Uterus (tissue), 4 donors: ENCODE measurements at places on chromosomes 3 and 15.

DNA sequence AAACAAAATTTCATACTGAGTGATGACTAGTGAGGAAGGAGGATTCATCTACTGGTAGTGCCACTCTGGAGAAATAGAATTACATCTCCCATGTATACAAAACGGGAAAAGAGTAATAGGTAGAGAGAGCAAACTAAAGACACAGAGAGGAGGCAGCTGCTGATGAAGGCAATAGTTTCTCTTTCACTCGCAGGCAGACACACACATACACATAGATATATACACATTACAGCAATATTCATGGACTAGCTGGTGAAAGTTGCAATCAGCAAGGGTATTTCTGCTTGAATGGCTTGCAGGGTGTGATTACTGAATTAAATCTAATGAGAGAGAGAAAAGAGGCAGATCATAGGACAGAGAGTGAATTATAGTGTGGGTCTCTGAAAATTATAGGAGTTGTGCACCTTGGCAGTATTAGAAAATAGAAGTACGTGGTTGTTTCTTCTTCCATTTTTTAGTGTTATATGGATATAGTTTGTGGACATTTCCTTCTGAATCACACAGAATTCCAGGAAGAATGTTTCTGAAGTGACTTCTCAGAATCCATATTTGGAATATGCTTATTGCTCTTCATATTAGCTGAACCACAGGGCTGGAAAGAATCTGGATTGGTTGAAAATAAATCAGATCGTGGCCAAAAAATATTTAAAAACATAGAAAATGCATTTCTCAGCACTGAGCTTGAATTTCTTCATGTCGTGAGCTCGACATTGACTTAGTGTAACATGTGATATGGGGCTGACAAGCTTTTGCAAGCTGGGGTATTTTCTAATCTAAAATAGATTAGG, 991.2 kb downstream of the TUSC7 start:
- no peak for DNase-seq

DNA sequence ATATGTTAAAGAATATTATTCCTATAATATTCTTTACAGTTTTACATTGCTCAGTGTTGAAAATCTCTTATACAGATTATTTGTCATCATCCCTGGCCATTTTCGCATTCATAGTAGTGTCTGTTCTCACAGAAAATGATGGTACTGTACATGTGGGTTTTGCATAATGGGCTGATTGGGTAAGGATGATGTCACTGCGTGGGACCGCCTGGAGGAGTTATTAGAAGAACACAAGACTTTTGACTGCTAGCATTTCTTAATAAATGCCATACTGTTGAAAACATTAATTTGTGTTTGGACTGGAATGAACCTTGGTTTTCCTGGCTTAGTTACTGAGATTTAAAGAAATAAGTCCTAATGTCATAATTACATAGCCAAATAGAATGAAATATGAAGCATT, 20.3 kb downstream of the LRCH3 start:
- DNase-seq: peak; percentile 75

DNA sequence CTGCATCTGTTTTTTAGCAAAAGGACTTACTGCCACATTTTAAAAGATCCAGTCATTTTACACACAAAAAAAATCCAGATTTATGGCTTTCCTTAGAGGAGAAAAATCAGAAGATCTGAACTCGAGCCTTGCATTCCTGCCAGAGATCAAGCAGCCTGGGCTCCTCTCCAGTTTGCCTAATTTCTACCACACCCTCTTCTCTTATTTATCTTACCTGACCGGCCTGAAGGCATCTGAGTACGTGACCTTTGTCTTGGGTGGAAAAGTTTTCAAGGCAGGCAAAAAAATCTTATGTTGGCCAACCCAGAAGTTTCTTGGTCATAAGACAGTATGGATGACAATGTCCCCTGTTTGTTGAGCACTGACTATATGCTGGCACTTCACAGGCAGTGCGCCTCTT, 60.3 kb downstream of the CHRD start:
- DNase-seq: no peak

- DNase-seq: no peak
Observed at GRCh38 chr3:159902546-159903314, 85.9 kb upstream of the IL12A start.

DNA sequence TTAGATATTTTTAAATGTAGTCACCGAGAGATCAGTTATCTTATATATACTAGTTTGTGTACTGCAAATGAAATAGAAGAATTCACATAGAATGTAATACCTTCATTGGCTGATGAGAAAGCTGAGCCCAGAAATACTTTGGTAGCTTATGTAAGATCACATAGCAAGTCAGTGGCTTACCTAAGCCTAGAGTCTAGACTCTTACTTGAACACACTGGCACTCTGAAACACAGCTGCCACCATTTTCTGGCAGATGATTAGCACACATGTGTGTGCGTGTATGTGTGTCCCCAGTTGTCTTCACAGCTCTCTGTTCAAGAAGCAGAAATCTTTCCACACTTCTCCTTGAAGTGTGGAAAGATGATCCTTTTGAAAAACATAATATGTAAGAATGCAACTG, 124.3 kb downstream of the NEO1 start:
- no peak for DNase-seq

- DNase-seq: no peak
Observed at GRCh38 chr15:70505411-70505919, 257.9 kb downstream of the UACA start.

- DNase-seq: no peak
Observed at GRCh38 chr3:27076815-27077630, 292.2 kb downstream of the NEK10 start.

- DNase-seq: peak; percentile 19
Observed at GRCh38 chr3:65439641-65440284, 599.0 kb downstream of the MAGI1 start.

DNA sequence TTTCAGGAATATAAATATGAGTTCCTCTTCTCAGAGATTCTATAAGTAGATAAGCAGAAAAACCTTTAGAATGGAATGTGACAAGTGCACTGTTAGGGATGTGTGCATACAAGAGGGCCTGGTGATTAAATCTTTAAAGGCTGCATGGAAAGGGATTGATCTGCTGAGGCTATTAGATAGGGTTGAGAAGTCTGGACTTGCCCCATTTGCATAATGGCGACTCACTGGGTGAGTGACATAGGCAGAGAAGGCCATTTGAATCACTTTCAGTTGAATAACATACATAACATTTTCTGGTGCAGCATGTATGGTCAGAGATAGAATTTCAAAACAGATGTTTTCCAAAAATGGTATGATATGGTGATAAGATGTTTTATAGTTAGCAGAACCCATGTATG, 156.9 kb downstream of the ZNF621 start:
- no peak for DNase-seq

DNA sequence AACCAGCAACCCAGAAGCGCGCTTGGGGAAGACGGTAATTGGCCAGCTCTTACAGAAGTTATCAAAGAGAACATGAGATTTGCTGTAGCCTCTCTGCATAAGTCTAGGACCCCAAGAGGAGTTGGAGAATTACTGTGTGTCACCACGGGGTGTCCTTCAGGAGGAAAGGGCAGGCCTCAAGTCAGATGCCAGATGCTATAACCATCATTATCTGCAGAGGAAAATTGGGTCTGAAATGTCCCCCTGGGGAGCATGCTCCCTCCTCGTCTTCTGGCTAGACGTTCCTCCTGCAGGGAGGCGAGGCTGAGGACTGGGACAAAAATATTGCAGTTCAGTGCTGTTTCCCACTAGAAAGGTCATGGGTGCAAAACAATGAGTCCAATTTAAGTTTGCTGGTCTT, 380.5 kb upstream of the CFAP20DC start:
- DNase-seq: no peak

GRCh38 chr3:65381496-65382010, 657.2 kb downstream of the MAGI1 start:
- no peak for DNase-seq

GRCh38 chr15:69462030-69462492, 9.4 kb downstream of the RPLP1 start:
- DNase-seq: peak; percentile 56

- DNase-seq: no peak
Observed at GRCh38 chr3:119657887-119658702, 2.3 kb downstream of the POPDC2 start.

- DNase-seq: no peak
Observed at GRCh38 chr3:99817047-99817436, 620 bp upstream of the CMSS1 start.

DNA sequence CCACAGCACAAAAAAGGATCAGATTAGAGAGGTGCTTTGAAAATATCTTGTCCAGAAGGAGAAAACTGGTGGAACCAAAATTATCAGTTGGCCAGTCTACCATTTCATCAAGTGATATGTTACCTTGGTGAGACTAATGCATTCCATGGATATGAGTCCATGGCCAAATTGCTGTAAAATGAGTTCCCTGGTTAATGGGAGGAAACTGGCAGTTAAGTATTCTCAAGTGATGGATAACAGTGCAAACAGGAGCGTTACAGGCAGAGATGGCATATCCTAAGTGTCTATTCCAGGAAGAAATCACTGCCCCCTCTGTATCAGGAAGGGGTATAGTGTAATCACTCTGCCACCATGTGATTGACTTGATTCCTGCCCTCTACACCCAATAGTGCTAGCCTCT, 34.0 kb downstream of the MYRIP start:
- DNase-seq: no peak

DNA sequence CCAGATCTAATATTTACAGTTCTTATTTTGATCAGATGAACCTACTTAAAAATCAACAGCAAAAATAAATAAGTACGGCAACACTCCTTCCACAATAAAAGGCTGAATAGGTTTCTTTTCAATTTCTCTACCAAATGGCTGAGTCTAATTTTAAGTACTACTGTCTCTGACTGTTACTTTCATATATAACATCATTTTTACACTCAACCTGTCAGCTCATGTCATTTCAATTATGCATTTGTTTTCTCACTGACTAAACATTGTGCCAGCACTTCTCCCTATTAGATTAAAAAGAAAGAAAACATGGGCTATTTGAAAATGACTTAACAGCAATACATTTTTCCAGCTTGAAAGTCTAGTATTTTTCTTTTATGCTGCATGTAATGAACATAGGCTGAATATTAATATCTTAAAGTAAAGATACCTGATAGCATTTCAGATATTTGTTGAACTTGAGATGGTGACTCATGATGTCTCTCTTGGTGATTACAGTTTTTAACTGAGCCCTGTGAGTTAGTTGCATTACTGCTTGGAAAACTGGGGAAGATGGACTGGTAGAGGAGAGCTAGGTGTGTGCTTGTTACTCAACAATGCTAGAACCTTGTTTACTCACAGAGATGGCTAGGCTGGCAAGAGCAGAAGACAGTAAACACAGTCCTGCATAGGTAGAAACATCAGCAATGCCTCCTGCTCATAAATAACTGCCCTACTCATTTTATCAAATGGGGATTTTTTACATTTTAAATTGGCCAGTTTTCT, 73.9 kb downstream of the PEX5L start:
- DNase-seq: no peak

DNA sequence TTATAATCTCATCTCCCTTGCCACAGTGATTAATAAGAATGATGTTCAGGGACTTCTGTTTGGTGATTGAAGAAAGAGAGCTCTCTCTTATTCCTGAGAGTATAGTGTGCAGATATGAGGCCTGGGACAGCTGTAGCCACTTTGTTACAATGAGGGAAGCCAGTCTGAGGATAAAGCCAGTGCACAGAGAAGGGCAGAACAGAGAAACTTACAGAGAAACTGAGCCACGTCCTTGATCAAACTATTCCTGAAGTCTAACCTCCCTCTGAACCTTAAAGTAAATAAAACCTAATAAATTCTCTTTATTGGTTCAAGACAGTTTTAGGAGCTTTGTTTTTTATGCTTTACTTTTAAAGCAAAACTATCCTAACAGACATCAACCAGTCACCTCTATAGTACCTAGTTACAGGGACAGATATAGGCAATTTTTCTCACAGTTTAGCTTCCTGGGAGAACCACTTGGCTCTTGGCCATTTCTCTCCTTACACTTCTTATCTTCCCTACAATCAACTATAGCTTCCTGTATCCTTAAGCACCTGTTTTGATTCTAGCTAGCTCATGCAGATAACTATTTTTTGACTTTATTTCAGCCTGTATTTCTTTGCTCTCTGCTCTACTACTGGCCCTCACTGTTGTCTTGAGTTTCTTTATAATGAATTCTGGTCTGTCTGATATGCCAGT, 284.4 kb downstream of the SHQ1 start:
- no peak for DNase-seq

- no peak for DNase-seq
Observed at GRCh38 chr15:70627734-70628548, 135.4 kb downstream of the UACA start.

- no peak for DNase-seq
Observed at GRCh38 chr3:9398700-9399336, 1.4 kb downstream of the SETD5 start.

DNA sequence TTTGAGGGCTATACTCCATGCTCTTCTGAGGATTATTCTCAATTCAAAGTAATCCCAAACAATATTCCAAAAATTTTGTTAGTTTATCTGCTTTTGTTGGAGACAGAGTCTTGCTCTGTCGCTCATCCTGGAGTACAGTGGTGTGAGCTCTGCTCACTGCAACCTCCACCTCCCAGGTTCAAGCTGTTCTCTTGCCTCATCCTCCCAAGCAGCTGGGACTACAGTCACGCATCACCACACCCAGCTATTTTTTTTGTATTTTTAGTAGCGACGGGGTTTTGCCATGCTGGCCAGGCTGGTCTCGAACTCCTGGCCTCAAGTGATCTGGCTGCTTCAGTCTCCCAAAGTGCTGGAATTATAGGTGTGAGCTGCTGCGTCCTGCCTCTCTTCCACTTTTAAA, 39.1 kb downstream of the MEF2A start:
- DNase-seq: no peak

DNA sequence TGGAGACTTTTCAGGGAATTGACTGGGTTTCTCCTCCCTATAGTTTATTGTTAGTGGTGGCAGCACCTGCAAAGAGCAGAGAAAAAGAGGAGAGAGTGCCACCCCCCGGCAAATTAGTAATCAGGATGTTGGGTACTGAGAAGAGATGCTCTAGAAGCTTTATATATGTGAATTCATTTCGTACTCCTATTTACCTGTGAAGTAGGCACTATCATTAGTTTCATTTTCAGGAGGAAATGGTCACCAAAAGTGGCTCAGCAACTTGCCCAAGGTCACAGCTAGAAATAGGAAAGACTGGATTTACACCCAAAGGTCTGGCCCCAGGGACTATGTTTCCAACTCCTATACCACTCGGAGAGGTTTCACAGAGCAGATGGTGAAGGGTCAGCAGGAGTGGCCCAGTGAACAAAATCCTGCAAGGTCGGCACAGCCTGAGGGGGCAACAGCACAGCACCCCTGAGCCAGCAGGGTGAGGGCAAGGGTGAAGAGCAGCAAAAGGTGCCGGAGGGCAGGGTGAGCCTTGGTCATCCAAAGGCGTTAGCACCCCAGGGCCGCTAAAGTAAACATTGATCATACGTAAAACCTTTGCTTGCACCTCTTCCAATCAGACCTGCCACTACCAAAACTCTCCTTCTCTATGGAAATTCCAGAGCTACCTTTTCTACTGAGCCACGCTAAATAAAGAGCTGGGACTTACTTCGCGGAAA, 23.6 kb downstream of the VGLL4 start:
- no peak for DNase-seq

GRCh38 chr3:87367736-87368135, 91.4 kb upstream of the POU1F1 start:
- no peak for DNase-seq
